GDM1 (cell line): ENCODE measurements at places on chromosomes 7 and 10.

- DNase-seq, result no peak
Observed at GRCh38 chr7:114574384-114574783, 159.8 kb downstream of the FOXP2 start.

- no peak for DNase-seq
Observed at GRCh38 chr7:41149576-41149975, 553.3 kb downstream of the INHBA start.

GRCh38 chr10:35398355-35398754 lies 62.0 kb downstream of the CCNY start:
- no peak for DNase-seq

GRCh38 chr10:133326745-133327650 lies 9.7 kb downstream of the CALY start:
- no peak for DNase-seq

DNA sequence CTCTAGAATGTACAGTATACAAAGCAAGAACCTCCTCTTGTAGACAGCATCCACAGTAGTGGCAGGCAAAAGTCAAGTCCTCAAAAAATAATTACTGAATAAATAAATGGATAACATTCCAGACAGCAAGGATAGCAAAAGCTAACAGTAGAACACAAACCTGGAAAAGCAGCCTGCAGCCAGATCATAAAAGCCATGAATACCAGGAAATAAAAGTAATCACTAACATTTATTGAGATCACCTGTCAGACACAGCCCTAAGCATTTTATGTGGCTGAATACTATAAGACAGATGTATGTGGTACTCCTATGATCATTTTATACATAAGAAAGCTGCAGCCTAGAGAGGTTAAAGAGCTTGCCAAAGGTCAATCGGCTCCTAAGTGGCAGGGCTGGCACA lies 34.0 kb downstream of the CUL2 start:
- DNase-seq, result no peak

- no peak for DNase-seq
Observed at GRCh38 chr10:72260239-72260975, 13.3 kb upstream of the DDIT4 start.

- no peak for DNase-seq
Observed at GRCh38 chr10:70671619-70672164, 614 bp upstream of the ADAMTS14 start.

DNA sequence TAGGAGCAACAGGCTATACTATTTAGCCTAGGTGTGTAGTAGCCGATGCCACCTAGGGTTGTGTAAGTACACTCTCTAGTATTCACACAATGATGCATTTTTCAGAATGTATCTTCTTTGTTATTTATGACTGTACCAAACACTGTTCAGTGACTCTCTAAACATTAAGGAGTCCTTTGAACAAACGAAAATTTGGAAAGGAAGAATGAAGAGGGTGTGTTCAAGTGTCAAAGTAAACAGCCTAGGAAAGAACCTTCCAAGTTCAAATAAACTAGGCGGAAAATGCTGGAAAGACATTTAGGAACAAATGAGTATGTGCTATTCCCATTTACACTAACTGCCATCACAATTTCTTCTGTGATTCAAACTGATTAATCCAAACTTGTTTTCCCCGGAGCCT lies 142.4 kb downstream of the CHCHD3 start:
- no peak for DNase-seq

DNA sequence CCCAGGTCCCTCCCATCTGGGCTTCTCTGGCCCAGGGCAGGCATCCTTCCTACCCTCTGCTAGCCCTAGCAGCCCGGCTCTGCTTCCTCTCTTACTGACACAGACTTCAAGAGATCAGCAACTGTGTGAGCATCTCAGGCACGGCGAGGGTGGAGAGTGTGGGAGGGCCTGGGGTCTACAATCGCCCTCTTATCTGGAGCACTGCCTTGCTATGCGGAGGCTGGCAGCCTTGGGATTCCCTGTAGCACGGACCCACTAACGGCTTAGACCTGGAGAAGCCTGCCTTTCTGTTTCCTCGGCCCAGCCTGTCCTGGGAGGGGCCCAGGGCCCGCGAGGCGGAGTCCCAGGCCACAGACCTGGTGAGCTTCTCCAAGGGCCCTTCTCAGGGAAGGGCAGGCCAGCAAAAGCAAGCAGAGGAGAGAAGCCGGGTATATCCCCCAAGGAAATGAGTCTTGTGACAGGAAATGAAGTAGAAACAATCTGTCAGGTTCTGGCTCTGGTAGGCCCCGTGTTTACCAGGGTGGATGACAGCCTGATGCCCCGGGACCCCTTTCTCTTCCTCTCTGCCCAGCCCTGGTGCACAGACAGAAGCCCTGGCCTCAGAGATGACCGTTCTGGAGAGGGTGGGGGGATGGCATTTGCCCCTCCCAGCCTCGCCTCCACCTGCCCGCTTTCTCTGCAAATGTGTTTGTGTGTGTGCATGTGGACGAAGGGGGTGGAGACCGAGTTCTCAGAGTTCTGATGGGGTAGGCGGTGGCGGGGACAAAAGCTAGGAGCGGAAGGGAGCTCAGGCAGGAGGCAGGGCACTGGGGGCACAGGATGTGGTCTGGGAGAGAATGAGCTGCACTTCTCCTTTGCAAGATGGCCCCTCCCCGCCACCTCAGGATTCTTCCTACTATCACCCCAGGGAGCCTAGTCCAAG lies 2.5 kb downstream of the LRCH4 start:
- DNase-seq, result peak; percentile 90

DNA sequence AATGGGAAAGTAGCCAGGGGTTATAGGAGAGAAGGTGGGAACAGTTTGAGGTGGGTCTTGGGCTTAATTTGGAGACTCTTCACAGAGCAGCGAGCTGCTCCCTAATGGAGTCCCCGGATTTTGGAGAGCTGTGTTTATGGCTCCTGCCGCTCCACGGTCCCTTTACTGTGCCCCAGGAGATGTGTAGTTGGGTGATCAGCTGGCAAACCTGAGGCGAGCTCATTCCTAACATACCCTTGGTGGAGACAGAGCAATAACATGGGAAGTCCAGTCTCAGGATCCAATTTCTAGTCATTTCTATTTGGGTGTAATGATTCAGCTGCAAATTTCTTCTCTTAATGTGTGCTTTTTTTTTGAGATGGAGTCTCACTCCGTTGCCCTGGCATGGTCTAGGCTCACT lies 1.5 kb downstream of the GARIN1A start:
- DNase-seq, result no peak

- no peak for DNase-seq
Observed at GRCh38 chr7:94374231-94374630, 20.5 kb upstream of the COL1A2 start.

- DNase-seq, result no peak
Observed at GRCh38 chr7:43942997-43943396, 16.8 kb downstream of the UBE2D4 start.

- DNase-seq, result no peak
Observed at GRCh38 chr7:85529831-85530230, 343.0 kb upstream of the SEMA3D start.

GRCh38 chr10:30002426-30003266 lies 56.7 kb downstream of the JCAD start:
- peak; percentile 67 for DNase-seq

GRCh38 chr10:95451568-95452524 lies 109.3 kb downstream of the SORBS1 start:
- no peak for DNase-seq

GRCh38 chr7:105799006-105799405 lies 77.4 kb downstream of the ATXN7L1 start:
- no peak for DNase-seq

DNA sequence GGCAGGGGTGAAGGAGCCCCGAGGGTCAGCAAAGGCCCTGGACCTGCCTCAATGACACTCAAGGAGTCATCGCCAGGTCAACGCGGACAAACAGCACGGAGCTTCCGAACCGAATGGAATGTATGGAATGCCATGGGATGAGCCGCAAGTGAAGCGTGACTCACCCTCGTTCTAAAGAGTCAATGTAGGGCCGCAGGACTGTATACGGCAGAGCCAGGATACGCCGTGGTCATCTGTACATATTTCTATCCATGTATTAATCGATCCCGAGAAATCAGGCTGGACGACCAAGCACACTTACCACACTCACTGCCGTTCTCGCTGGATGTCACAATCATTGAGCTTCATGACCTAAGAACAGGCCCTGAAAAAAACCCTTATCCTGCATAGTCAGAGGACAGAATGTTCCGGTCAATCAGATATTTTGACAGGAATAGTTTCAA lies 4.3 kb downstream of the SNX8 start:
- no peak for DNase-seq

DNA sequence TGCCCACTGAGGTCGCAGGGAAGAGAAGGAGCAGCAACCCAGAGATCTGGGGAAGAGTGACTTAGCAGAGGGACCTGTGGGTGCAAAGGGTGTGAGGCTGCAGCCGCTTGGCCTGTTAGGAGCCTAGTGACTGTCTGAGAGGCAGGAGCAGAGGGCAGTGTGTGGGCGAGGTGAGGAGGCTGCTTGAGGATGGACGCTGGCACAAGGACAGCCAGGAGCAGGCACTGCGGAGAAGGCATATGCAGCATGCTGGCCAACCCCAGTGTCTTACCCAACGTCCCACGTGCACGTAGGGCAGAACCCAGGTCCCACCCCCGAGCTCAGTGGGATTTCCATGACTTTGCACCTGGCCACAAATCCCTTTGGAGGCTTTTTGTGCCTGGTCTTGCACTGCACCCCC lies 54.1 kb downstream of the C10orf105 start:
- DNase-seq, result no peak

GRCh38 chr10:11551916-11552602 lies 59.4 kb downstream of the USP6NL start:
- no peak for DNase-seq

DNA sequence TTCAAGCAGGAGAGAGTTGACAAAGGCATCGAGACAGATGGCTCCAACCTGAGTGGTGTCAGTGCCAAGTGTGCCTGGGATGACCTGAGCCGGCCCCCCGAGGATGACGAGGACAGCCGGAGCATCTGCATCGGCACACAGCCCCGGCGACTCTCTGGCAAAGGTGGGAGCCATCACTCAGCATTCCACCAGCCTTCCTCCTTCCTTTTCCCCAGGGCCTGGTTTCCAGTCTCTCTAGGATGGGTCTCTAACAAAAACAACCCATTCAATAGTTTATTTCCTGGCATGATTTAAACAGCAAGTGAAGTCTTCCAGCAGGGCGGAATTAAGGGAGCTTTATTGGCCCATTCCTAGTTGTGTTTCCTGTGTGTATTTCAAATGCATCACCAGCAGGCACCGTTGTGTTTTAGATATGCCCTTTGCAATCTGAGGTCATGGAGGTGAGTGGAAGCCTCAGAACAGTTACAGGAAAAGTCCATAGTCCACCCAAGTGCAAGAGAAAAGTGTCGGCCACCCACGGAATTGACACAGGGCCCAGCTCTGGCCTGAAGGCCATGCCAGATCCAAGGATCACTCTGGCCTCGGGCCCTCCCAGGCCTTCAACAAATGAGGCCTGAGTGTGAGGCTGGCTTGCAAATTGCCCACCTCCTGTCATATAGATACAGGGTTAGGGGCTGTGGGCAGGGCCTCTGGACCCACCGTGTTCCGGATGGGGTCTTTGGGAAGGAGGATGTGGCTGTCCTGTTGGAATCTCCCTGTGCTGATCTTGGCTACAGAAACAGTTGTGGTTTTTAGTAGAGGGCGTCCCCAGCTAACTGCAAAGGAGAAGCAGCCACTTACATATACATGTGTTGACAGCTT lies 46.9 kb upstream of the TRIM8 start:
- peak; percentile 34 for DNase-seq

DNA sequence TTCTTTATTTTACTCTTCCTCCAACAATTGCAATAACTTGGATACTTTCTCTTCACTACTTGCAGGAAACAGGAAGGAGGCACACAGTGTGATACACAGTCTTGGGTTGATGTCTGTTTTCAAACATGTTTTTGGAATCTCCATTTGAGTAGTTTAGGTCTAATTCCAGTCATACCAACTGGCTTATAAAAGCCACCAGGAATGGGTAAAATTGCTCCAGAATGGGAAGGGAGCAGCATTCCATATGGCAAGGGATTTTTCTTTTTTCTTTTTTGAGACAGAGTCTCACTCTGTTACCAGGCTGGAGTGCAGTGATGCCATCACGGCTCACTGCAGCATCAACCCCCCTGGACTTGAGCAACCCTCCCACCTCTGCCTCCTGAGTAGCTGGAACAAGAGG lies 545.1 kb upstream of the GALNT17 start:
- DNase-seq, result no peak

- no peak for DNase-seq
Observed at GRCh38 chr7:155340071-155340531, 42.4 kb downstream of the INSIG1 start.

GRCh38 chr10:44326474-44327030 lies 58.3 kb downstream of the CXCL12 start:
- DNase-seq, result no peak

DNA sequence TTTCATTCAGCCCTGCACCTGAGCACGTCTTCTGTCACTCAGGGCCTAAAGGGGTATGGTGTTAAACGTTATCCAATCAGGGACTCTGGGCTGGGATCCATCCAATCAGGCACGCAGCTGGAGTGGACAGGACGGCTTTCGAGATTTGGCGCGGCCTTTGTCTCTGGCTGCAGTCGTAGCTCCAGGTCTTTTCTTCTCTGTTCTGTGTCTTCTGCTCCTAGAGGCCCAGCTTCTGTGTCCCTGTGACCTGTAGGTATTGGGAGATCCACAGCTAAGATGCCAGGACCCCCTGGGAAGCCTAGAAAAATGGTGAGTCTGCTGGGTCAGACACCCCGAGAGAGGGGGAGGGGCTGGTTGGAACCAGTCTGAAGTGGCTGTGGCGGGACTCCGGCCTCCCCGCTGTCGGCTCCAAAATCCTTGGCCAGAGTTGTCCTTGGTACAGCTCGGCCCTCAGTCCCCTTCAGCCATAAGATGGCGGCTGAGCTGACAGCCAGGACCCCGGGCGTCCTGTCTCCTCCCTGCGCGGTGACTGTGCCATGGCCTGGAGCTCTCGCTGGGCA lies 11.7 kb upstream of the ZNF680 start:
- no peak for DNase-seq

DNA sequence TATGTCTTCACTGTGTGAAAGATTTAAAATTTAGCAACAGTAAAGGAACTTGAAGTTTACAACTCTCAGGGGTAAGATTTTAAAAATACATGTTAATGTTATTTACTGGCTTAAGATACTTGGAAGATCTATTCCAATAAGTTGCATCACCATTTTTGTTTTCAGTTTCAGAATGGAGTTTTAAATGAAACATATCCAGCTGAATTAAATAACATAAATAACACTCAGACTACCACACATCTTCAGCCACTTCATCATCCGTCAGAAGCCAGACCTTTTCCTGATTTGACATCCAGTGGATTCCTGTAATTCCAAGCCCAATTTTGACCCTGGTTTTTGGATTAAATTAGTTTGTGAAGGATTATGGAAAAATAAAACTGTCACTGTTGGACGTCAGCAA lies 44.3 kb downstream of the AHR start:
- DNase-seq, result no peak

- DNase-seq, result no peak
Observed at GRCh38 chr10:5613481-5614154, 52.8 kb downstream of the ASB13 start.

DNA sequence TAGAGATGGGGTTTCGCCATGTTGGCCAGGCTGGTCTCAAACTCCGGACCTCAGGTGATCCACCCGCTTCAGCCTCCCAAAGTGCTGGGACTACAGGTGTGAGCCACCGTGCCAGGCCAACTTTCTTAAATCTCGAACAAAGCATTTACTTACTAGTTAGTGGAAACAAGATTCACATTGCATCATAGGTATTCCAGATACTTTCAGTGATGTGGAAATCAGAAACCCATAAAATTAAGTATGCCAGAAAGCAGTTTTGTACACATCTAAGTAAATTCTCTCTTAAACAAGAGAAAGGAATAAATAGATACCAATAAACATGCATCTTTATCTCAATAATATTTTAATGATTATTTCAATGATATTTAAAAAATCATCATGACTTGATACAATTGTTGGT lies 75.5 kb downstream of the DGKI start:
- no peak for DNase-seq

- no peak for DNase-seq
Observed at GRCh38 chr7:130292682-130293257, at the start of gene CPA4. CPA4 (plus strand) TSS chr7:130293161; CDS start chr7:130293181, 20 bp downstream.
